ENCODE measurements at places on chromosomes 16 and 17.

- no peak for DNase-seq
Observed at GRCh38 chr16:31436221-31437045, 6.2 kb downstream of the ZNF843 start.

GRCh38 chr17:44607836-44608690 is 48.2 kb upstream of the MEIOC start:
- DNase-seq: no peak

DNA sequence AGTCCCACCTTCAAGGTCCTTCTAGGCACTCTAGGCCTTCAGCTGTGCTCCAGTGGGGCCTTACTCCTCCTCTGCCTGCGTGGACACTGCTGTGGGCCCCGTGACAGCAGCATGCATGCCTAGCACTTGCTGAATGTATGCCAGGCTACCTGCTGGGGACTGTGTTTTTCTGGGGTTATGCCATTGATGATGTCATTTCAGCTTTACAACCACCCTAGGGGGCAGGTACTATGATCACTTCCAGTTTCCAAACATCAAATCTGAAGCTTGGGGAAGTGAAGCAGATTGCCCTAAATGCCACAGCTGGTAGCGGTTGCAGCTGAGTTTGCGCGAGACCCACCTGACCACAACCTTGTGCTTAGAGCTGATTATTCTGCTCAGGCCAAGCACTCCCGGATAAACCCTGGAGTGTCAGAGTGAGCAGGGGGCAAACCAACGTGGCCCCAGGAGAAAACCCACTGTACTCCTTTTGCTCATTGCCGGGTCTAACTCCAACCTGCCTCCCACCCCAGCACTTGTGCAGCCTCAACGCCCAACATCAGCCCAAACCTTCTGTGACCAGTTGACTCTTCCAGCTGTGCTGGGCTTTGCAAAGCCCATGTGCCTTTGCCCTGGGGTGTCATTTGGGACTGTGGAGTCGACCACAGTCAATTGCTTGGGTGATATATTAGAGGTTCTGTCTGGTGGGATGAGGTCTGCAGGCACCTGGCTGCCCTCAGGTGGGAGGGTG is 168.4 kb downstream of the ENGASE start:
- DNase-seq: no peak

DNA sequence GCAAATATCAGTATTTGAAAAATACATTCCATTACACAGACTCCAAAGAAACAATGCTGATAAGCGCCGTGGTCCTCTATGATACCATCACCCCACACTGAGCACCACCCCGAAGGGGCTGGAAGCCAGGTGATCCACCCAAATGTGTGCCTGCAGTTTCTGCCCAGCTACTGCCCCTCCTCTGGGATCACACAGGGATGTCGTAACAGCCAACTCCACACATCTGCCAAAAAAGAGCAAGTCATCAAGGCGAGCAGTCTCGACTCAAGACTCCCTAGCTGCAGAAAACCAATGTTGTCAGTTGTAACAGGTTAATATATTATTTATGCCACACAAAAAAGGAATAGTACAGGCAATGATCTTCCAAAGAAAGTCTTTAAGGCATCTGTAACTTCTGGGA is 21.0 kb downstream of the CYB5D2 start:
- DNase-seq: no peak
